Neuronal stem cell (in vitro differentiated cells): ENCODE measurements at places on chromosomes 13 and 19.

- DNase-seq: no peak
These were observed 57.9 kb downstream of the SPACA7 start for GRCh38 chr13:112434032-112434431.

- DNase-seq: no peak
These were observed 33.7 kb upstream of the ZNF724 start for GRCh38 chr19:23283925-23284324.

GRCh38 chr13:91046715-91047327 lies 300.7 kb upstream of the MIR17HG start:
- no peak for DNase-seq

GRCh38 chr13:19838865-19839275 lies 24.6 kb downstream of the ZMYM5 start:
- DNase-seq: no peak

GRCh38 chr13:53807251-53807834 lies 778.7 kb downstream of the OLFM4 start:
- no peak for DNase-seq

GRCh38 chr13:79799059-79799867 lies 318.3 kb downstream of the NDFIP2 start:
- DNase-seq: no peak

GRCh38 chr19:47280183-47280797 lies 5.6 kb downstream of the INAFM1 start:
- no peak for DNase-seq

- no peak for DNase-seq
These were observed 64.3 kb downstream of the TBC1D4 start for GRCh38 chr13:75417656-75418055.

GRCh38 chr13:113483081-113483480 lies 7.4 kb downstream of the DCUN1D2 start:
- DNase-seq: no peak

- no peak for DNase-seq
These were observed 35.9 kb downstream of the RAB20 start for GRCh38 chr13:110525328-110526319.

- no peak for DNase-seq
These were observed 82.7 kb downstream of the KDM4B start for GRCh38 chr19:5051619-5052018.

DNA sequence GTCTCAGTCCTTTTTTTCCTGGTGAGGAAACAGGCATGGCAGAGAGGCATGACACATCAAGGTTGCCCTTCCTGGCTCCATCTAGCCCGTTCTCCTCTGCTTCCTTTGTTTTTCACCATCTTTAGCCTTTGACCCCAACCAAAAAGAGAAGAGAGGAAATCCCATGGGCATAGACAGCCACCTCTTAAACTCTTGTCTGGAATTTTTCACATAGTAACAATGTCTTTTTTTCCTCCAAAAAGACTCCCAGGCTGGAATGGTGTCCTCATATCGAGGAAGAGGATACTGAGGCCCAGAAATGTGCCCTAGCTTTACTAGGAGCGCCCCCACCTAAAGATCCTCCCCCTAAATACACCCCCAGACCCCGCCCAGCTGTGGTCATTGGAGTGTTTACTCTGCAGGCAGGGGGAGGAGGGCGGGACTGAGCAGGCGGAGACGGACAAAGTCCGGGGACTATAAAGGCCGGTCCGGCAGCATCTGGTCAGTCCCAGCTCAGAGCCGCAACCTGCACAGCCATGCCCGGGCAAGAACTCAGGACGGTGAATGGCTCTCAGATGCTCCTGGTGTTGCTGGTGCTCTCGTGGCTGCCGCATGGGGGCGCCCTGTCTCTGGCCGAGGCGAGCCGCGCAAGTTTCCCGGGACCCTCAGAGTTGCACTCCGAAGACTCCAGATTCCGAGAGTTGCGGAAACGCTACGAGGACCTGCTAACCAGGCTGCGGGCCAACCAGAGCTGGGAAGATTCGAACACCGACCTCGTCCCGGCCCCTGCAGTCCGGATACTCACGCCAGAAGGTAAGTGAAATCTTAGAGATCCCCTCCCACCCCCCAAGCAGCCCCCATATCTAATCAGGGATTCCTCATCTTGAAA lies at the start of gene GDF15:
GDF15 (plus strand) TSS at position 484 of the 868 bp plus-strand sequence; CDS start at position 516, 32 bp downstream.
- DNase-seq: no peak

- DNase-seq: no peak
These were observed 88.5 kb downstream of the RAB20 start for GRCh38 chr13:110472904-110473563.

DNA sequence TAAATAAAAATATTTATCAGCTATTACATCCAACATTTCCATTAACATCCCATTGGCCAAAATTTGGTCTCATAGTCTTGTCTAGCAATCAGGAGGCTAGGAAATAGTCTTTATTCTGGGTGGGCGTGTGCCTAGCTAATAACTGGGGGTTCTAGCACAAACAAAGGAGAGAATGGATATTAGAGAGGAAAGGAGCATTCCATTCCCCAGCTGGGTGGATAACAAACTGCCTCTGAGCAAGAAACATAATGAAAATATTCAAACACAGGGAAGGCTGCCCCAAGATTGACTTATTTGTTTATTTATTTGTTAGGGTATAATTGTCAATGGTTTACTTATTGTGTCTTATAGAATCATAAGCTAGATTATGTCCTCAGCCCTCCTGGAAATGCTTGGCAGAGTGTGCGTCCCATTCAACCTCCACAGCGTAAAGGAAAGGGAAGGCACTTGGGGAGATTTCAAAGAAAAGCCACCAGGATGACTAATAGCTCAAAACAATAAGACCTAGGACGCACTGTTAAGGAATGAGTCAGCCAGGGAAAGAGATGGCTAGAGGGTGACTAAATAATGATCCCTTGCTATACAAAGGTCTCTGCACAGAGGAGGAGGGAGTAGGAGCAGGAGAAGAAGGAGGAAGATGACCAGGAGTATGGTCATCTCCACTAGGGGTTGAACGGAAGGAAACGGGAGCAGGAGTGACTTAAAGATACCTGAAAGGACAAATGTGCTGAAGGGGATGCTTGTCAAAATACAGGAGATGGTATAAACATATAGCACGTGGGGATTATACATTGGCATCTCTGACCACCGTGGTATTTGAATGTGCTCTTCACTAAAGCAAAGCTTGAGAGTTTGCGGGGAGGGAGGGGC lies 23.5 kb upstream of the USP12 start:
- peak; percentile 35 for DNase-seq

DNA sequence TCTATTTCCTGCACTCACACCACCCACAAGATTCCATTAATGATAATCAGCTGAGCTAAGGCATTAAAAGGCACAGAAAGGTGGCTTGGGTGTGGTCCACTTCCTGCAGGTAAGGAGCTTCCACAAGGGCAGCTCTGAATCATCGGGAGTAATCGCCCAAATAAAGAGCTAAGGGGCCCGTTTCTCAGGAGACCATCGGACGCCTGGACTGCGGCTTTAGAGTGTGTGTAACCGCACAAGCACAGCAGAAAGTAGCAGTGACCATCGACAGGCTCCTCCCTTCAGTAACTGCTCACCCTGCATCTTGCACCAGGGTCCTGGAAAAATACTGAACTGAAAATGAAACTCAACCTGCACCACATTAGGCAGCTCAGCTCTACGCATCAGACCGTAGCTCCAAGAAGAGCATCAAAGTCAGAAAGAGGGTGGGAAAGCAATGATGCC lies 6.0 kb downstream of the STK24 start:
- no peak for DNase-seq

DNA sequence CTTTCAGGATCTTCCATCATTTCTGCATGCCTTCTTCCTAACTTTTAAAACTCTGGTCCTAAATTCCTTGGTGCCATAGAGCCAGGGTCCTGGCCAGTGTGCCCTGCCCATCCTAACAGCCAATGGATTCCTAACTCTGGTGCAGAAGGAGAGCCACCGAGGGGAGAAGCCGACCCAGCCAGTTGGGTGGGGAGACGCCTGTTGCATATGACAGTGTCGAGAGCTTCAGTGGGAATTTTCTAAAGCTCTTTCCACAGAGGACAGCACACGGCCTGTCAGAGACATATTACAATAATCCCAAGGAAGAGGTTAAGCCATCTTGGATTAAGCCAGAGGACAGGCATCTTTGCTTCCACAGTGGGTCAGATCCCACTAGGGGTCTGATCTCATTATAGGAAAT lies 180.4 kb downstream of the ZNF536 start:
- DNase-seq: no peak

DNA sequence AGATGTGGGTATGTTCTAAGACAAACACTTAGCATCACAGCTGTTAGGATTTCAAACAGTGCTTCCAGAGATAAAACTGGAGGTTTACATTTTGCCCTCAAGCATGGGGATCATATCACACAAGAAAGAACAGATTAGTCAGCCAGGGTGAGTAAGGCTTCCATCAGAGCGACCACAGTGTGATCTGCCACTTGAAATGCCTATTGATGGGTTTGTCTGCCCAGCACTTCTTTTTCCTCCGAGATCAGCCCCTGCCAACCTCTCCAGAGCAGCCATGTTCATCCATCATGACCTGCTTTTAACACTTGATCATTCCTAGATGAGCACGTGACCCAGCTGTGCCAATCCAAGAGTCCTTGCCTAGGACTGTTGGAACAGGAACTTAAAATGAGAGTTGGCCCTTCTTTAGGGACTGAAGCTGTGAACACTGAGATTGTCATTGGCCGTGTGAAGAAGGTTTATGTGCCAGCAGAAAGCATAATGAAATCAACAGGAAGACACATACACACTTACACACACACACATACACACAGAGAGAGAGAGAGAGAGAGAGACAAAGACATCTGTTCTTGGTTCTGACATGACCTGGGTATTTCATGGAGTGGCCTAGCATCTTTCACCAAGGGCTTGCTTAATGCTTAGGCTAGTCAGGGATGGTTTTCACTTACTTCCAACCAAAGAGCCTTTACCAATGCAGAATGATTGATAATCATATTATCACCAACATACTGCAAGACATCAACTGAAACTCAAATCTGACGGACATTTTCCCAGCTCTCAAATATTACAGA lies 5.2 kb upstream of the CEBPG start:
- DNase-seq: no peak

DNA sequence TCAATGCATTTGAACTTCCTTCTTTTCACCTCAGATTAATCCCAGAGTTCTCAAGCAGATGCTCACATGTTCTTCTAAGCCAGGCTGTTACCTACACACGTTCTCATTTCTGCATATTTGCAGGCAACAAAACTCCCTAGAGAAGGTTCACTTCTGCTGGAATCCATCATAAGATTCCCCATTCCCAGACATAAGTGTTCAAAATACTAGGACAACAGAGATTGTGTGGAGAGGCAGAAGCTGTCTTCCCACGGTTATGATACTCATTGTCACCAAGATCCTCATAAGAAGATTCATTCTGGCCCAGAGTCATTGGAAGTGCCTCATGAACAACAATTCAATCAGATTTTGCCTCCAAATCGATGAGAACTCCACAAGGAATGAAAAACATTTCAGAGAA lies 931.6 kb upstream of the MIR17HG start:
- DNase-seq: no peak

DNA sequence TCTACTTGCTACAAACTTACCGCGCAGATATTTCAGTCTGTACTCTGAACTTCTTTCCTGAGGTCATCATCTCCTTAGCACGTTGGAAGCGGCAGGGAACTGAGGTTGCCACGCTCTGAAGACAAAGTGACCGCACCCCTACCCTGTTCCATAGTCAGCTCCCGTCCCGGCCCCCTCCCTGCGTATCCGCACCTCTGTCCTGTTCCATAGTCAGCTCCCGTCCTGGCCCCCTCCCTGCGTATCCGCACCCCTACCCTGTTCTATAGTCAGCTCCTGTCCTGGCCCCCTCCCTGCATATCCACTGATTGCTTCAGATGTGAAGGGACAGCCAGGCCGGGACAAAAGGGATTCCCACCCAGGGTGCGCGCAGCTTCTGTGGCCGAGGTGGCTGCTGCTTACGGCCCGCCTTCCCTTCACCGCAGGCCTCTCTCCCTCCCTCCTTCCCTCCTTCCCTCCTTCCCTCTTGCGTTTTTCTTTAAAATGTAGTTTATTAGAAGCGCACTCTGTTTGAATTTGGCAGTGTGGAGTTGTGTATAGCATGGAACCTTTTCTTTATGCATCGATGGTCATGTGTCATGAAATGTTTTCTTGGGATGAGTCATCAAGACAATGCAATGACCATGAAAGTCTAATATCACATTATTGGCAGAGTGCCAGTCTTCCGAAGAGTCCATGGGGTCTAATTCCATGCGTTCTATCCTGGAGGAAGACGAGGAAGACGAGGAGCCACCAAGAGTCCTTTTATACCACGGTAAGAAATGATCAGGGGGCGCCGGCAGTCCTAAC lies 21.9 kb upstream of the NDUFS7 start:
- DNase-seq: no peak

GRCh38 chr19:18203408-18203862 lies 407 bp downstream of the RAB3A start:
- no peak for DNase-seq

- DNase-seq: no peak
These were observed 15.3 kb downstream of the GJA3 start for GRCh38 chr13:20145521-20145920.

DNA sequence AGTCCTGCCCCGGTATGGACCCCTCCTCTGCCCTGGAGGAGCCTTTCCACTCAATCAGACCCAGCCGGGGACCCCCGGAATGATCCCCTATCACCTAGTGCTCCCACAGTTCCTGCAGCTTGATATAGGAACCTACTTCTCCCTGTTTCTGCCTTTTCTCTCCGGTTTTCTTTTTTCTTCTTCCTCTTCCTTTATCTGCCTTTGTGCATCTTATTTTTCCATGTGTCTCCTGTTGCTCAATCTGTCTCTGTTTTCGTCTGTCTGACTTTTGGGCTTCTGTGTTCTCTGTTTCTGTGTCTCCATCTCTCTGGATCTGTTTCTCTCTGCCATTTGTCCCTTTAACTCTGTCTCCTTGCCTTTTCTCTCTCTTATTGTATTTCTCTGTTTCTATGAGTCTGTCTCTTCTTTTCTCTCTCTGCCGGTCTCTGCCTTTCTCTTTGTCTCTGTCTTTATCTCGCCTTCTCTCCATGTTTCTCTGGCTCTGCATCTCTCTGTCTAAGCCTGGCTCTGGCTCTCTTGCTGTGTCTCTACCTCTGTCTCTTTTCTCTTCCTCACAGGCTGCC lies 10.0 kb downstream of the MEGF8 start:
- DNase-seq: no peak

DNA sequence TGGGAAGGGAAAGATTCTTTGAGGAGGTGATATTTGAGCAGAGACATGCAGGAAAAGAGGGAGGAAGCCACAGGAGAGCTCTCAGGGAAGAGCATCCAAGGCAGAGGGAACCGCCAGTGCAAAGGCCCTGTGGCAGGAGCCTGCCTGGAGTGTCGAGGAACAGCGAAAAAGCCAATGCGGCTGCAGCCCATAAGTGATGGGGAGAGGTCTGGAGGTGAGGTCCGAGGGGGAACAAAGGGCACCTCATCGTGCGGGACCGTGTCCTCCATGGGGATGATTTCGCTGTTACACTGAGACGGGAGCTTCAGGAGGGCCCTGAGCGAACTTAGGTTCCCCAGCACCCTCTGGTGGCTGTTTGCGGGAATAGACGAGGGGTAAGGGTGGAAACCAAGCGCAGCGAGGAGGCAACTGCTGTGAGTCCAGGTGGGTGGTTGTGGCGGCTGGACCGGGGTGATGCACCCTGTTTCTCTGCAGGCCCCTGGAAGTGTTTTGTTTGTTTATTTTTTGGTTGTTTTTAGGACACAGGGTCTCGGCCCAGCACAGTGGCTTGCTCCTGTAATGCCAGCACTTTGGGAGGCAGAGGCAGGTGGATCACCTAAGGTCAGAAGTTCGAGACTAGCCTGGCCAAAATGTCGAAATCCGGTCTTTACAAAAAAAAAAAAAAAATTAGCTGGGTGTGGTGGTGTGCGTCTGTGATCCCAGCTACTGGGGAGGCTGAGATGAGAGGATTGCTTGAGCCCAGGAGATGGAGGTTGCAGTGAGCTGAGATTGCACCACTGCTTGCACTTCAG lies 5.9 kb upstream of the EHD2 start:
- peak; percentile 60 for DNase-seq

GRCh38 chr19:7215176-7215575 lies 79.0 kb downstream of the INSR start:
- no peak for DNase-seq
